ENCODE measurements at places on chromosomes 16 and 17.

DNA sequence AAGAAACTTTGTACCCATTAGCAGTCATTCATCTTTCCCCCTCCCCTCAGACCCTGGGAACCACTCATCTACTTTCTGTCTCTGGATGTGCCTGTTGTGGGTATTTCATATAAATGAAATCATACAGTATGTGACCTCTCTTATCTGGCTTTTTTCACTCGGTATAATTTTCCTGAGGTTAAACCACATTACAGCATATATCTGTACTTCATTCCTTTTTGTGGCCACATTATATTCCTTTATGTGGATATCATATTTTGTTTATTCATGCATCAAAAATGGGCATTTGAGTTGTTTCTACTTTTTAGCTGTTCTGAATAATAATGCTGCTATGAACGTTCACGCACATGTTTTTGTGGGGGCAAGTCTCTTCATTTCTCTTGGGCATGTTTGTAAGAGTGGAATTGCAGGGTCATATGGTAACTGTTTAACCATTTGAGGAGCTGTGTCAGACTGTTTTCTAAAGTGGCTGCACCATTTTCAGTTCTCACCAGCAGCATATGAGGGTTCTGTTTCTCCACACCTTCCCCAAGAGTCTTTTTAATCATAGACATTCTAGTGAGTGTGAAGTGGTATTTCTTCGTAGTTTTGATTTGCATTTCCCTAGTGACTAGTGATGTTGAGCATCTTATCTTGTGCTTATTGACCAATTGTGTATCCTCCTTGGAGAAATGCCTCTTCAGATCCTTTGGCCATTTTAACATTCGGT is 3.8 kb downstream of the SNX29 start:
- no peak for DNase-seq

- no peak for DNase-seq
These were observed 19.2 kb downstream of the RNF213 start for GRCh38 chr17:80279895-80280294.

GRCh38 chr17:32483451-32484019 is 3.3 kb upstream of the CDK5R1 start:
- peak; percentile 87 for DNase-seq

GRCh38 chr16:10617662-10618420 is 37.4 kb upstream of the EMP2 start:
- DNase-seq: no peak

DNA sequence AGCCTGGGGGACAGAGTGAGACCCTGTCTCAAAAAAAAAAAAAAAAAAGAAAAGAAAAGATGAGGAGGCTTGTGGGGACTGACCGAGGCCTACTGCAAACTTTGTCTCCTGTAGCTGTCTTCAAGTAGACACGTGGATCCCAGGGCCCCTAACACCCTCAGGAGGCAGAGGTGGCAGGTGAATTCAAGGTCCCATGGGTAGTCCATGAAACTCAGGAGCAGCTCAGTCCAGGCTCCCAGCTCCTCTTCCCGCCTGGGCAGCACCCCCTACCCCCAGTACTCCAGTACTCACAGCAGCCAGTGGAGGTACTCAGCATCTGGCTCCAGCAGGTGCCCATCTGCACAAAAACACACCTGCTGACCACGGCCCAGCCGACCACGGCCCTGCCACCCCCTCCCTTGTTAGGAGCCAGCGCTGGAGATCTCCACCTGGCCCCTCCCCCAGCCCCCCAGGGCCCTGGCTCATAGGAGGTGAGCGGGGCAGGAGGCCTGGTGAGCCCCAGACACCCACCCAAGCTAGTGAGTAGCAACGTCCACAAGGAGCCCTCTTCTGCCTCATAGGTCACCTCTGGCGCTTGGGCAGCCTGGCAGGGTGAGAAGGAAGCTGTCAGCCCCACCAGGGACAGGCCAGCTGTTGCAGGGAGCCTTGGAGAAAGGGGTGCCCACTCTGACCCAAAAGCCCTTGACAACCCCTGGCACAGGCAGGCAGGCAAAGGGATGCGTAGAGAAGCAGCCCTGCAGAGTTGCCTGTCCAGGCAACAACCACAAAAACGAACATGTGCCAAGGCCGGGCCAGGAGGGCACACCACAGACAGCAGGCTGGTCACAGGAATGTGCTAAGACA is 3.8 kb downstream of the MRPL38 start:
- DNase-seq: no peak

- no peak for DNase-seq
These were observed 88.0 kb downstream of the SDR42E1 start for GRCh38 chr16:81923296-81923695.

GRCh38 chr16:74954763-74955162 is 30.2 kb downstream of the WDR59 start:
- DNase-seq: no peak

DNA sequence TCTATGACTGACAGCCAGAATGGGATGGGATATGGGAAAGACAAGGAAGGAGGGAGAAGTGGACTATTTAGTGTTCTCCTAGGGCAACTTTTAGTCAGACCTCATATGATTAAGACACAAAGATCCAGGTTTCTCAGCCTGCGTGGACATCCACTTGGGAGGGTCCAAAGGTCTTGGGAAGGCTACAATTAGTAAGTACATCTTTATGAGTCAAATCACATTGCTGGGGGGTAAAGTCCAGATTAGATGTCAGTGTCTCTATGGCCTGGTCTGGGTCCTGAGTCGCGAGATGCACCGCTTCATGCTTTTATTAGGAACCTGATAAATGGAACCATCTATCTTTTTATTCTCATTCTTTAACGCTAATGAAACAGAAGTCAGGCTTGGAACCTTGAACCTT is 378.4 kb upstream of the ASIC2 start:
- no peak for DNase-seq

DNA sequence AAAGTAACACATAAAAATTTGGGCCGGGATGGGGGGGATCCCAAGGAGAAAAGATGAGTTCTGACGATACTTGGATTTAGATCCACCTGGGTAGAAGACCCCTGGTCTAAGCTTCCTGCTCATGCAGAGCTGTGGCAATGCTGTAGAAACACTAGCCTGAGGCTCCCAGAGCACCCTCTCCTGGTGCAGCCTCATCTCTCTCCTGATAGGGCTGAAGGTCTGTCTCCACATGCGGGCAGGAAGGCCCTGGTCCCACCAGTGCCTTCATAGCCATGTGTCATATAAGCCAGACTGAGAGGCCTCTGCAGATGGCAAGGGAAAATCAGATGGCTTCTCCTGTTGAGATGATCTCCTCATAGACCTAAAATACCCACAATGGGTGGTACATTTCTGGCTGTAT is 518.0 kb upstream of the ZFHX3 start:
- no peak for DNase-seq

GRCh38 chr17:30590081-30590733 is 113.0 kb downstream of the GOSR1 start:
- DNase-seq: no peak

DNA sequence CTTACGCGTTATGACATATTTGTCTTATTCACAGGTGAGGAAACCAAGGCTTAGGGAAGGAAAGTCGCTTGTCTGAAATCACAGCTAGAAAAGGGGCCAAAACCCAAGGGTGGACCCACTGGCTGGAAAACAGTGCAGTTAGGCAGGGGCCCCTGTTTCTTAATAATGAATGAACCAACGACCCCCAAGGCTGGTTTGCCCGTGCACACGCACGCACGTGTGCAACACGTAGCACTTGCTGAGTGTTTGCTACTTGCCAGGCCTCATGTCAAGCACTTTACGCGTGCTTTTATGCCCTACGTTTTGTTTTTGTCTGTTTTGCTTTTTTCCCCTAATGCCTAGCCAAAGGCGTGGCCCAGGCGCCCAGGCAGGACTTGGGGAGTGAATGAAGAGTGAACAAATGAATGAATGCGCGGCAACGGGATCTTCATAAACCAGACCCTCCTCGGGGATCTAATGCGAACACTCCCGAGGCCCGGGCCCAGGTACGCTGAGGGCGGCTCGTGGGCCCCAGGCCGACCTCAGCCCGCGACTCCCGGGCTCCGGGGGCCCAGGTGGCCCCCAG is 571 bp upstream of the USP10 start:
- no peak for DNase-seq

- DNase-seq: no peak
These were observed 143.0 kb downstream of the XYLT1 start for GRCh38 chr16:17327664-17328335.

GRCh38 chr17:64281962-64282752 is 19.1 kb upstream of the TEX2 start:
- DNase-seq: peak; percentile 71

- DNase-seq: peak; percentile 69
These were observed 57.0 kb downstream of the ABR start for GRCh38 chr17:1122533-1123392.

GRCh38 chr16:84890427-84890826 is 70.6 kb downstream of the CRISPLD2 start:
- no peak for DNase-seq

GRCh38 chr17:44884941-44885340 is 14.3 kb downstream of the EFTUD2 start:
- no peak for DNase-seq

DNA sequence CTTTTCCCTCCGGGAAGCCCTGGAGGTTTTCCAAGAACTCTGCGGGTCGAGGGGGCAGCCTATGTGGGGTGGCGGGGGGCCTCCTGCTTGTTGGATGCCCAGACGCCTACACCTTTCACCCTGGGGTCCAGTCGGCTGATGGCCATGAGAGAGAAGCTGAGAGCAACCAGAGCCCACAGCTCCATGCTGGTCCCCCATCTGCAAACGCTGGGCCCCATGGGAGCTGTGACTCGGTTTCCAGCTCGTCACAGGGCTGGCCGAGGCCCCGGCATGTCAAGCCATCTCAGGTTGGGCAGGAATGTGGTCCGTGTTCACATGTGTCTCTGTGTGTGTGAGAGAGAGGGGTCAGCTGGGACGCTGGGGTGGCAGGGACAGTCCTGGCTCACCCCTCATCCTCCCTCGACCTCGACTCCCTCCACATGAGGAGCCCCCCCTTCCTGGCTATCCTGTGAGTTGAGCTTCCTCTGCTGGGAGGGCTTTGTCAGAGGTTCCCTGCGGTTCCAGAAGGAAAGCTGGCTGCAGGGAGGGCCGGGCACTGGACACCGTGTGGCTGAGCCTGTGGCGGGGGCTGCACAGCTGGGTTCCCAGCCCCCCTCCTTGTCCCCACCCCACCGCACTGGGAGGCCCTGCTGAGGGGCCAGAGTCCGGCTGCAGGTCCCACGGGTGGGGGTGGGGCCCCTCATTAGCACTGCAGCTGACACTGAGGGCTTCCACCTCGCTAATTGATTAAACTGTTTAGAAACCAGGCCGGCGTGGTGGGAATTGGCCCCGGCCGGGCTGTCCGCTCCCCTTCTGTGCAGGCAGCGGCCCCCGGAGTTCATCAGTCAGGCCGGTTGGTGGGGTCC is 19.1 kb downstream of the METRNL start:
- DNase-seq: no peak

DNA sequence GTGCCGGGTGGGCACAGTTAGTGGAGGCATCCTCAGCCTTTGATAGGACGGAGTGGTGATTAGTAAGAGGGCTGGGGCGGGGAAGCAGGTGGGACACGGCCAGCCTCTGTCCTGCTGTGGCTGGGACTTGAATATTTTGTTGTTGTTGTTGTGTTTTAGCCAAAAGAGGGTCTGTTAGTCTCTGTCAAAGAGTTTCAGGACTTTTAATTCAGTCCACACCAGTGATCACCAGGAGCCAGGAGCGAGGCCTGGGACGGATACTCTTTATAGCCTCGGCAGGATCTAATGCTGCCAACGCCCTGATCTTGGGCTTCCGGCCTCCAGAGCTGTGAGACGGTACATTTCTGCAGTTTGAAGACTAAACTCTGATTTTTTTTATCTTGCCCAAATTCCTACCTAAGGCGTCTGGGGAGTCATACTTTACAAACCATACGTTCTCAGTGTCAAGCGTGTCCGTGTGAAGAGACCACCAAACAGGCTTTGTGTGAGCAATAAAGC is 2.9 kb upstream of the RNF213 start:
- no peak for DNase-seq

GRCh38 chr16:3645504-3646347 is 8.8 kb upstream of the DNASE1 start:
- DNase-seq: no peak

DNA sequence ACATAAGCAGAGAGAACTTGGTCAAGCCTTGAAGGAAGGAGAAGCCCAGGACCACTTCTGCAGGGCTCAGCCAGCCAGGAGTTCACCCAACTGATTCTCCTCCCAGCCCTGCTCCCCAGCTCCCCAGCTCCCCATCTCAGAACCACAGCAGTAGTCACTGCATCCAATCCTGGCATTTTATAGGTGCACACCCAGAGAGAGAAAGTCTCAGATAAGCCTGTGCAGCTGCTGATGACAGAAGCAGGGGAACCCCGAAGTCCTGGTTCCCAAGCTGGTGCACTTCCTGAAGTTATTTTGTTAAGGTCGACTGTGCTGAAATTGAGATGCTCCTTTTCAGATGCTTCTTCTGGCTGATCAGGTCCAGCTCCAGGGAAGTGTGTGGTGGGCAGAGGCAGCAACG is 6.6 kb downstream of the RNF112 start:
- DNase-seq: no peak

DNA sequence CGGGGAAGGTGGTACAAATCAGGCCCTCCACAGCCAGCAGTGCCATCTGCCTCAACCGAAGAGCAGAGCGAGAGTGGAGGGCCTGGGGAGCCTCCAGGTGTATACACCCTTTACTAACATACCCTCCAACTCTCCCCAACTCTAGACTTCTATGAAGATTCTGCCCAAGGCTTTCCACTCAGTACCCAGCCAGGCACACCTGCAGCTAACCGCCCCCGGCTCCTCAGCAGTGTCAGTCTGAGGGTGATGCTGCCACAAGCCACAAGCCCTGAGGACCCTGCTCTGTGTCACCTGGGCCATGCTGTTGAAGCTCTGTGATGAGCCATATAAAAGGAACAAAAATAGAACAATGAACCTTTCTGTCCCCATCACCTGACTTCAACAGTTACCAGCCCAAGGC is 3.8 kb downstream of the CENPV start:
- DNase-seq: no peak

- no peak for DNase-seq
These were observed 4.0 kb downstream of the HIC1 start for GRCh38 chr17:2058586-2059546.

DNA sequence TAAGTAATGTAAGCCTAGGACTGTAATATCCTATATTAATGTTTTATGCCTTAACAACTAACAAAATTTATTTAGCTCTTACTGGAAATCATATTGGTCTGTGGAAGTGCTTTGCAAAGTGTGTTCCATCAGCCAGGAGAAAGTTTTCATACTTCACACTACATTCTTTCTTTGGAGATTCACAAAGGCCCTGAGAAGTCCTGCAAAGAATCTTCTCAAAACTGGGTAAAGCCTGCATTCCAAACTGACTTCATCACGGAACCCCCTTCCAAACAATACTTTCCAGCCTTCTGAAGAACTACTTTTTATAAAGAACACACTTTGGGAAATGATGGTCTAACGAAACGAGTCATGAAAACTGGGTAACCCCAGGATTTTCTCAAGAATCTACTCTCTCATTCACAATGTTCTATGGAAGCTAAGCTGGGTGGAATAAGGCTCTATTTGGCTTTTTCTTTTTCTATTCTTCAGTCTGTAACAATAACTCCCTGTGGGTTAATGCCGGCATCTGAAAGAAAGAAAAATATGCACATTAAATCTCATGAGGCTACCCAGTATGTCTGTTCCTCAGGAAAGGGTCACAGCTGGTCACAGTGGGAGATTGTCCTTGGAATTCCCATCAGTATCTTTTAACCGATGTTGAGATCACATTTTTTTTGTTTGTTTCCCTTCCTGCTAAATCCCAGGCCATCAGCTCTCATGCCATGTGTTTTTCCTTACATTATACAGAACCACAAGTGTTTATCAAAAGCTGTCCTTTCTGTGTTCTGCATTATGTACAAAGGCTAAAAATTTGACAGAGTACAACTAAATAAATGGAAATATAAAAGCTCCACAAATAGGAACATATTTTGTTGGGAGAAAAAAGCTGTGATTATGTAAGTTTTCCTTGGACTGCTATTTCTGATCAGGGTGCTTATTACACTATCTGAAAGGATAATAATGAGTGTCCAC is 12.8 kb upstream of the AKAP1 start:
- peak; percentile 12 for DNase-seq
